ENCODE measurements at places on chromosomes 5 and 9.
A peak's percentile ranks its signal among the peaks of the same experiment; 100 is the strongest.

DNA sequence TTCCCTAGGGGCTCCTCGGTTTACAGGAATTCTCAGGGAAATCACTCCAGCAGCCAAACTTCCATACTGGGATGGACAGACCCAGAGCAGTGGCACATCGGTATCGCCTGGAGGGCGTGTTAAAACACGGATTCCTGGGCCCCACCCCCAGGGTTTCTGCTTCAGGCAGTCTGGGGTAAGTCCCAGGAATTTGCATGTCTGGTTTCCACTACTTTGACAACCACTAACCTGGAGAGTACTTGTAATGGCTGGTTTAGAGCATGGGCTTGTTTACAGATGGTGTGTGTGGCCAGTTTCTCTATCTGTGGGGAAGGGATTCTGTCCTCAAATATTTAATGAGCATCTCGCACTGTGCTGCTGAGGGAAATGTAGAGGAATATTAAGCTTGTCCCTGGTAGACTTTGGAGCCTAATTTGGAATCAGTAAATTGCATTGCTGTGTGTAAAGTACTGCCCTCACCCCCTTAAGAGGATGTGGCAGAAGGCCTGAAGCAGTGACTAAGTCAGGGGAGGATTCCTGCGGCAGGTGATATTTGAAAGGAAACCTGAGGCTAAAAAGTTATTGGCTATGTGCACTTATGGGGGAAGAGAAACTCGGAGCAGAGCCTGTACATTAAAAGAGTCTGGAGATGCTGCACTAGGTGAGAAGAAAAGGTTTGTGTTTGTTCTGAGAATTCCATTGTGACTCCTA is 18.6 kb upstream of the TJP2 start:
- no peak for DNase-seq

- no peak for DNase-seq
Observed at GRCh38 chr9:97633859-97634490, 354 bp downstream of the NCBP1 start.

DNA sequence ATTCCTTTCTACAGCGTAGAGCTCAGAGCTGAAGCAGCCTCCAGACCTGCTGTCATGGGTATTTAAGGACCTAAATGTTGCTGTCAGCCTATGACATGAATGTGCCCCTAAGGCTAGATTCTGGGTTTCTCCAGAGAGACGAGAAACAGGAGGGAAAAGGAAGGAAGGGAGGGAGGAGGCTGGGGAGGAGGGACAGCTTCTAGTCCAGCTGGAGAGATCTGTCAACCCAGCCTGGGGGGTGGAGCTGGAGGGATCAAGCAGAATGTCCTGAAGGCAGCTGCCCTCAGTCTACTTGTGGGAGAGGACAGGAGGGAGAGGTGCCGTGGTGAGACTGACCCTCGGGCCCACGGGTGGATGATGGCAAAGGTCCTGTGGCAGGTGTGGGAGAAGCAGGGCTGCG is 1.1 kb upstream of the DBH start:
- peak; percentile 20 for DNase-seq

DNA sequence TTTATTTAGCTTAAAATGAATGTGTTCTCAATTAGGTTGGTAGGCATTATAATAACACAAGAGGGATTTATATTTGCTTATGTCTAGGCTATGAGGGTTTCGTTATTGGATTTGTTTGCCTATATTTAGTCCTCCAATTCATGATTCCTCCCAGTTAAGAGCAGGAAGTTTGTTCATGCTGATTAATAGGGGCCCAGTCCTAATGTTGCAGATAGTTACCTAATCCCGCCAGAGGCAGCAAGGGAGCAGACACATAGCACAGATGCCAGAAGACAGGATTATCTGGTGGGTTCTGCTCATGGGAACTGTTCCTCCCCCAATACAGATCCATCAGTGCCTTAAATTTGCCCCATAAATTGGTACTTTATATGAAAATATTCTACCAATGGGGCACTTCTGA is 100.8 kb upstream of the TLE4 start:
- no peak for DNase-seq

DNA sequence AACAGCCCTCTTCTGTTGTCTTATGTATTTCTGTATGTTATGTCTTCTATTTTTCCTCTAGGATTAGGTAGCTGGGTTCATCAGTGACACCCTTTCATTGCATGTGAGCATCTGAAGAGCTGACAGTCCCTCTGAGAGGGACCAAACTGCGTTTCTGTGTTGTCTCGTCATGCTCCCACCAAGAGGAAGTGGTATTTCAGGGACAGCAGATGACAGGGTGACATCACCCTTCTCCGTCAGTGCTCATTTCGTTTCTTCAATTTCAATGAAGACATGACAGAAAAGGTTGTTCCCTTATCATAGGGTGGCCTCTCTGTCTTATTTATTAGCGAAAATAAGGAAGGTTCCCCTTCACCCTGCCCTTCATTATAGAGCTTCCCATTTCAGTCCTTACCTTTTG is 225.9 kb upstream of the NR4A3 start:
- DNase-seq: no peak

DNA sequence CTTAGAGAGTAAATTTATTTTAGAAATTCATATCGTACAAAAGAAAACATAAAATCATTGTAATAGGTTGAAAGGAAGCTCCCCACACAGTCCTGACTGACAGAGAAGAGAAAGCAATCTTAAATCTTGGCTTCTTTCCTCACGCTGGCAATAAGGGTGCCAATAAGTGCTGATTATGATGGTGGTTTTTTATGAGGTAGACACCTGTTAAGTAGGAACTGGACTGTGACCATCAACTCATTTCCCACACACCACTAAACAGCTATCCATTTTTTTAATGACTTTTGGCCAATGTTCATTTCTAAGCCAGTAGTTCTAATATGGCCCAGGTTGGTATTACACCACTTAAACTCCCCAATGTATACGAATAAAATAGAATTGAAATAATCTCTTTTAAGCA is 893.5 kb upstream of the NUDT12 start:
- no peak for DNase-seq

DNA sequence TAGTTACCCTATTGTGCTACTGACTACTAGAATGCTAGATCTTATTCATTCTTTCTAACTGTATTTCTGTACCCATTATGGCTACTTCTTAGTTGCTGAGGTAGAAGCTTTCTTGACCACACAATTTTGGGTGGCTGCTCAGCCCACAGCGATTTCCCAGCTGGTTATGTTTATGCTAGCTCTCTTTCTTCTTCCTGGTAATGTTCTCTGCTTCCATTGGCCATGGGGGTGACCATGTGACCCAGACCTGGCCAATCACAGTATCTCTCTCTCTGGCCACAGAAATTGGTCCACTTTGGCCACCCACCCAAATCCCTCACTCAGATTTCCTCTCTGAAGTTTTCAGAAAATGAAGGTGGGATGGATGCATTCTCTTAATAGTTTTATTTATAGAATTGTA is 427.9 kb upstream of the CLINT1 start:
- DNase-seq: no peak

- DNase-seq: no peak
Observed at GRCh38 chr9:120846906-120847305, 4.2 kb upstream of the PSMD5 start.

Data from left ventricle myocardium superior (tissue), 1 donor.